ENCODE measurements at places on chromosomes 6 and 20.

- peak; percentile 29 for DNase-seq
Observed at GRCh38 chr6:159169557-159170332, 545 bp downstream of the FNDC1 start.

DNA sequence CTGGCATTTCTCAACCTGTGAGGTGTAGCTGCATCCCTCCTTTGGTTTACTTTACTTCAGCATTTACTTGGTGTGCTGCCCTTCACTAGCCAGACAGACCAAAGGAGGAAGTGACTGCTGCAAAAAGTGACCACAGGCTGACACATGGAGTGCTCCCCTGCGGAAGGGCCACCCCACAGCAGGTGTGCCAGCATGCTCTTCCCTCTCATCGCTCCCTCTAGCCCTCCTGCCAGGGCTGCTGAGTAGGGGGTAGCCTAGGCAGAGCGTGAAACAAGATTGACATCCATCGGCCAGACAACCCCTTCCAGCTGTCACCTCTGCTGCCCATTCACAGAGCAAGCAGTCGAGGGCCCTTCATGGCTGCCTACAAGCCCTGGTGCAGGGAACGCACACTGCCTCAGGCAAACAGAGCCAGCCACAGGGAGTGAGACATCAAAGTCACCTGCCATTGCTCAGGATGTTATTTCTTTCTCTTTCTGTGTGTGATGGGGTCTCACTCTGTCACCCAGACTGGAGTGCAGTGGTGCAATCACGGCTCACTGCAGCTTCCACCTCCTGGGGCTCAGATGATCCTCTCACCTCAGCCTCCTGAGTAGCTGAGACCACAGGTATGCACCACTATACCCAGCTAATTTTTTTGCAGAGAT lies 102.0 kb upstream of the RPS6KA2 start:
- no peak for DNase-seq

GRCh38 chr20:51542571-51543421 lies at the start of gene NFATC2:
Gene NFATC2 (minus strand): TSS chr20:51542719. CDS start chr20:51542499, 220 bp downstream.
- peak; percentile 76 for DNase-seq

- DNase-seq, result no peak
Observed at GRCh38 chr6:44503471-44503870, 116.0 kb downstream of the CDC5L start.

GRCh38 chr6:128899341-128900050 lies 16.6 kb downstream of the LAMA2 start:
- no peak for DNase-seq

- DNase-seq, result peak; percentile 64
Observed at GRCh38 chr20:44384423-44385027, 29.0 kb downstream of the HNF4A start.
